NCI-H774 (cell line): ENCODE measurements at places on chromosomes 13 and 19.

GRCh38 chr13:45109102-45109720 lies 11.1 kb upstream of the GTF2F2 start:
- DNase-seq: no peak

DNA sequence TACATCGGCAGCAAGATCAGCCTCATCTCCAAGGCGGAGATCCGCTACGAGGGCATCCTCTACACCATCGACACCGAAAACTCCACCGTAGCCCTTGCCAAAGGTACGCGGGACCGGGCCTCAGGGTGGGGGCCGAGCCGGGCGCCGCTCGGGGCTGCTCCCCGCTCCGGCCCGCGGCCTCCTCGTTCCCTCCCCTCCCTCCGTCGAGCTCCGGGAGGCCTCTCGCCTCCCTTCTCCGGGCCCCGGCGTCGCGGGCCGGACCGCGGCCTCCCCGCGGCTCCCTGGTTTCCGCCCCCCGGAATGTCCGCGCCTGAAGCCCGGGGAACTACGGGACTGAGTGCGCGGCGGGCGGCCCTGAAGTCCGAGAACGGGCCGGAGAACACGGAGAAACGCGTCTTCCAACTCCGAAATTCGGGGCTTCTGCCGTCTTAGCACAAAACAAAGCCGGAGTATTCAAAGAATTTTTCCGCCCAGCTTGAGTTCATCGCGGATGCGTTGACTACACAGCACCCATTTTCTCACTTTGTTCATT lies 423 bp downstream of the LSM14A start:
- no peak for DNase-seq

- no peak for DNase-seq
Observed at GRCh38 chr13:51243832-51244231, 21.6 kb downstream of the FAM124A start.

DNA sequence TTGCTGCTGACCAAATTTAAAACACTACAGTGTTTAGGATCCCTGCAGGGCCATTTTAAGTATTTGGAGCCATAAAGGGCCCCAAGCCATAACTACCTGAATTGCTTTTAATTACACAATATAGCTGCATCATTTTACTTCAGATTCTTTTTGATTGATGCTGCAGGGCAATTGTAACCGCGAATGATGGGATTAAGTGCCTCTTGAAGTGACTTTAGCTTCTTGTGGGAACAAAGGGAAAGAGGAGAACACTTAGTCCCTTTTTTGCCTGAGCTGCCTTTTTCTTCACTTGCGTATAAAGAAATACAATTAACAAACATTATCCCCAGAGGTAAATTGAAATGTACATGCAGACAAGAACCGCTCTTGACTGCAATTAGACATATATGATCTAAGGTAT lies 228.5 kb downstream of the ZIC5 start:
- peak; percentile 68 for DNase-seq

- DNase-seq: no peak
Observed at GRCh38 chr13:110368408-110368807, 61.3 kb downstream of the COL4A2 start.

DNA sequence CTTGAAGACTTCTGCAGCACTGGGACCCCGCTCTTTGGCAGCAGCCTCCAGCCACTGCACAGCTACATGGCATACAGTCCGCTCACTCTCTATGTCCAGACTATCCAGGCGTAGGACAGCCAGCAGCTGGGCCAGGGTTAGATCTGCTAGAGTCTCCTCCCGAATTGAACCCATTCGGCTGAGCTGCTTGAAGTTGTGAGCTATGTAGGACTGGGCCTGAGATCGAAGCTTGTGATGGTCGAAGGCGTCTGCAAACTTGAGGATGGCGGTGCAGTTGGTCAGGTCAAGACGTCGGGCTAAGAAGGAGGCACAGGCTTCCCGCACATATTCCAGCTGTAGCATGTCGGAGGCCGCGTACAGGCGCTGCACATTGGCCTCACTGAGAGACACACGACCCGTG lies 900 bp downstream of the KBTBD7 start:
- DNase-seq: no peak

GRCh38 chr13:75514080-75514995 lies 23.3 kb downstream of the COMMD6 start:
- DNase-seq: no peak

GRCh38 chr19:40395956-40396355 lies 6.0 kb upstream of the HIPK4 start:
- no peak for DNase-seq

GRCh38 chr19:56671613-56671994 lies at the start of gene ZNF835:
ZNF835 (minus strand) TSS chr19:56671757; CDS start chr19:56665198, 6,559 bp downstream.
- DNase-seq: peak; percentile 89

GRCh38 chr13:113591750-113592149 lies 7.2 kb downstream of the TFDP1 start:
- DNase-seq: no peak

- DNase-seq: no peak
Observed at GRCh38 chr19:13053238-13053637, 49.4 kb downstream of the LYL1 start.

- no peak for DNase-seq
Observed at GRCh38 chr13:110133425-110134235, 173.3 kb downstream of the COL4A1 start.

DNA sequence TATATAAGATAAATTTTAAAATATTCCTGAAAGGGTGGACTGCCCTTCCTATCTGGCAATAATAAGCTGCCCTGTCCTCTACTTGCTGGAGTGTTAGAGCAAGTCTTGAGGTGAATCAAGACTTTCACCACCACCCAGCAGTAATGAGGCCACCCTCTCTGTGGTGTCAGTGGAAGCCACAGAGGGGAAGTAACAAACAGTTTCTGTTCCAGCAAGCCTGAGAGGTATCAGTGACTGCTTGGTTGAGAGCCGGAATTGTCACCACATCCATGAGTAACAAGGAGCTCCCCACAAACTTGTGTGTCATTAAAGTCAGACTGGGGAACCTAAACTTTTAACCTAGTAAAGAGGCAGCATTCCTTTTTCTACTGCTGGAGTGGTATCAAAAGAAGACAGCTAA lies 532.7 kb upstream of the SPRY2 start:
- DNase-seq: no peak
